ENCODE measurements at places on chromosomes 5 and 9.
A peak's percentile ranks its signal among the peaks of the same experiment; 100 is the strongest.

DNA sequence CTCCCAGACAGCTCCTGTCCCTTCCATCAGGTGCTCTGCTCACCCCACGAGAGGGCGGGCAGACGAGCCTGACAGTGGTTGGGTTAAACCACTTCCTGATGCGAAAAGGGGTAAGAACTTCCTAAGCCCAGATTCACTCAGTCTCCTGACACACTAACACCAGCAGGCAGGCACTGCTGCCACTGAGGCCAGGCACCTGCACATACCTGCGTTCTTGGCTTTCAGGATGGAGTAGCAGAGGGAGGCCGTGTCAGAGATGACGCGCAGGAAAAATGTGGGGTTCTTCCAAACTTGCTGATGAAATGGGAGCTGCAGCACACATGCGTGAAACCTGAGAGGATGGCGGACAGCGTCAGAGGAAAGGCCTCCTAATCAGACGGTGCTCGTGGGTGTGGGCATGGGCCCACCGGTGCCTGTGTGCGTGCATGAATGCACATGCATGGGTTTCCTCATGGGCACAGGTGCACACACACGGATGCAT, 29.9 kb downstream of the SLC6A18 start:
- no peak for ATAC-seq

- ATAC-seq: no peak
These were observed 4.7 kb upstream of the SH3RF2 start for GRCh38 chr5:145931718-145932117.

- no peak for ATAC-seq
These were observed 4.0 kb upstream of the CLIC3 start for GRCh38 chr9:137000177-137000930.

DNA sequence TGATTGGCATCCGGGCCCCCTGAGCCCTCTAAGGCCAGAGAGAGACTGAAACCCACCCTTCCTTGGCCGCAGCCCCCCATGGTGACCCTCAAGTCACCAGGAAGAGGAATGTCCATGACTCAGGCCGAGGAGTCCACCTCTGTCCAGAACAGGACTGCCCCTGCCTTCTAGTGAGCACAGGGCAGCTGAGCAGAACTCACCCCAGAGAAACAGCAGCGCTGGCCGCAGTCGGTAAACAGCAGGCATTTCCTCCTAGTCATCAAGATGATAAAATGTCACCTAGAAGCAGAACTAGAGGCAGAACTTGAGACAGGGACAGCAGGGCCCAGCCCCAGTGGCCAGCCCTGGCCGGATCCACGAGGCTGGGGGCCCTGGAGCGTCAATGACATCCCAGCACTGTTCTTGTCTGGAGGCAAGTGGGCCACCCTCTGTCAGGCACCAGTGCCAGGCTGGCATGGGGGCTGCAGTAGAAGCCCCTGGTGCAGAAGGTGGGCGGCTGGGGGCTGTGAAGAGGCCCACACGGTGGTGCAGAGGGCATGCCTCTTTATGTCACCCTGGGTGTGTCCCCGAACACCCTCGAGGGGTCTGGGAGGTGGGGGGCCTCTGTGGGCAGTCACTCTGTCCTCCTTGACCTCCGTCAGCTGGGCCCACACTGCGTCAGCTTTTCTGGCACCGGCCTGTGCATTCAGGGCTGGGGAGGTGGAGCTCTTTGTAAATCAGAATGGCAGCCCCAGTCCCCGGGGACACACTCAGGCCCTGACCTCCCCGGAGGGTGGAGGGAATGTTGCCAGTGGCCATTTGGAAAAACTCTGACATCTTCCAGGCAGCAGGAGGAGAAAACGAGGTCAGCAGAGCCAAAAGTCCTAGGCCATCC, 83.0 kb downstream of the NTNG2 start:
- ATAC-seq: no peak

GRCh38 chr9:106593201-106593600, 269.8 kb upstream of the ZNF462 start:
- no peak for ATAC-seq

DNA sequence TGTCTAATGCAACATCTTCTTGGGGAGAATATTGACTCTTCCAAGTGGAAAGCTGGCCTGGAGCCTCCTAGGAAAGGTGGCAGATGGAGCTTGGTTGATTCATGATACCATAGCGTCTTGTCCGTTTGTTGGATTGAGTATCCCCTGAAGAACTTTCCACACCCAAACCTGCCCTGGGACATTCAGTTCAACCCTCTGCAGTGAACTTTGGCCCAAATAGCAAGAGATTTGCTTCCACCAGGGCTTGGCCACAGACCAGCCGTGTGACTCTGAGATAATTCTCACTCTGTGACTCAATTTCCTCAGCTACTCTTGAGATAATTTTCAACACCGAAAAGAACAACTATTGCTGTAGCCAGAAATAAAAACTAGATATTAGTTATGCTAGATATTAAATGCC, 108.0 kb upstream of the RAD23B start:
- ATAC-seq: no peak

DNA sequence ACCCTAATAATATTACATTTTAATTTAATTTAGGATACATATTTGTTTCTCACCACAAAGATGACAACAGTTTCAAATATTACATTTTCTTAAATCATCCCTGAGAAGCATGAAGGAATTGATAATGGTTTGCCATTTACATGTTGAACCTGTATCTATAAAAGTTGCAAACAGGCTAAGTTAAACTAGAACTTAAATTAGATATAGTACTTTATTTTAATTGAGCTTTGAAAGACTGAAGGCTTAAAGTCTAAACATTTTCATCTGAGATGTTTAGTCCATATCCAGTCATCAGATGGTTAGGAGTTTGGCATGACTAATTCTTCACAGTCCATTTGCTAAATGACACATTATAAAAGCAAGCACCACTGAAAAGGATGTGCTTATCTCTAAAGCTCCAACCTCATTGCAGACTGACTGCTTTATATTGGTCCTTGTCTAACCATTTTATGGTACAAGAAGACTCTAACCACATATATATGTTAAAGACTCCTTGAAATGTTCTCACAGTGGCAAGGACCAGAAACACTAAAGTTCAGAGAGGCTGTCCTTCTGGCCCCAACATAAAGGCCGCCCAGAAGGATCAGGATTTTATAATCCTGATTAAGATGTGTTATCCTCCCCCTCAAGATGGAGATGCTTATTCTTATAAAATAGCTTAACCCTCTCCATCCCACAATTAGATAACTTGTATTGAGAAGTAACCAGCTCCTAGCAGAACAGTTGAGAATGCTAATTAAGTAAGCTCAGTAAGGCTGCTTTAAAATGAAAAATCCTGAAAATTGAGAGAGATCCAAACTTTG, 25.8 kb downstream of the WNT8A start:
- no peak for ATAC-seq

- peak; percentile 84 for ATAC-seq
These were observed 56.8 kb upstream of the TEX48 start for GRCh38 chr9:114738581-114739316.

- ATAC-seq: no peak
These were observed 143.3 kb downstream of the FGF10 start for GRCh38 chr5:44245935-44246334.
